RWPE2 (cell line): ENCODE measurements at places on chromosomes 4 and X.

DNA sequence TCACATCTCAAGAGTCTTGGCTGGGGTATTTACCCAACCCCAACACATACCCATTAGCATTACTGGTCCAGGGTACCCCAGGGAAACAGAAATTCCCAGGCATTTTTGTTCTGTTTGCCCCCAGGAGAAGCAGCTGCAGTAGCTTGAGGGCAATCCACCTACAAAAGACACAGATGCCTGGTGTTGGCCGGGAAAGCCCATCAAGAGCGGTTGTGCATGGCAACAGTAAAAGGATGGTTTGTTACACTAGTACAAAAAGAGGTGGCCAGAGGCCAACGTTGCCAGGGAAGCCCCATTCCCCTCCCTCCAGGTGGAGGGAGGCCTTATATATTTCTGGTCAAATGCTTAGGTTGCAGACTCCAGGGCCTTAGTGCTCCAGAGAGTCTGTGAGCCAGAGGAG lies 637.8 kb downstream of the BCOR start:
- no peak for DNase-seq

DNA sequence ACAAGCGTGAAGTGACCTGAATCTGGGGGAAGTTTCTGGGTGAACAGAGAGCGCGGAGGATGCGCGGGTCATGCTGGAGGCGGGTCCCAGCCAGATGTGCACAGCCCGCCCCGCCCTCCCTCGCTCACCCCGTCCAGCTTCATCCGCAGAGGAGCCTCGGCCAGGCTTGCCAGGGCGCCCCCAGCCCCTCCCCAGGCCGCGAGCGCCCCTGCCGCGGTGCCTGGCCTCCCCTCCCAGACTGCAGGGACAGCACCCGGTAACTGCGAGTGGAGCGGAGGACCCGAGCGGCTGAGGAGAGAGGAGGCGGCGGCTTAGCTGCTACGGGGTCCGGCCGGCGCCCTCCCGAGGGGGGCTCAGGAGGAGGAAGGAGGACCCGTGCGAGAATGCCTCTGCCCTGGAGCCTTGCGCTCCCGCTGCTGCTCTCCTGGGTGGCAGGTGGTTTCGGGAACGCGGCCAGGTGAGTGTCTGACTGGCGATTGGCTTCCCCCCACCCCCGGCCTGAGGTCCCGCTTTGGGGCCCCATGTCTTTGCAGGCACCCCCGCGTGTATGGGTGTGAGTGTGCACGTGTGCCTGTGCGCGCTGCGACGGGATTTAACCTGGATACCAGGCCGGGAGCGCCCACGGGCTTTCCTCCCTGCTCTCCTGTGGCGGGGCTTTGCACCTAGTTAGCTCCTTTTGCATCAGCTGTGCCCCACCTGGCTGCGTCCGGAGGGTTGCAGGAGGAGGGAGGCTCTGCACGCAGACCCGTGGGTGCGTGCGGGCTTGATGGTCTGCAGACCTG lies at the start of gene EGFL6:
Gene EGFL6 (plus strand): TSS at position 123 of the 782 bp plus-strand sequence. CDS start 261 bp downstream, at position 384.
- DNase-seq, result peak; percentile 24

- DNase-seq, result no peak
These were observed 1.6 kb downstream of the RCHY1 start for GRCh38 chr4:75512386-75513211.

DNA sequence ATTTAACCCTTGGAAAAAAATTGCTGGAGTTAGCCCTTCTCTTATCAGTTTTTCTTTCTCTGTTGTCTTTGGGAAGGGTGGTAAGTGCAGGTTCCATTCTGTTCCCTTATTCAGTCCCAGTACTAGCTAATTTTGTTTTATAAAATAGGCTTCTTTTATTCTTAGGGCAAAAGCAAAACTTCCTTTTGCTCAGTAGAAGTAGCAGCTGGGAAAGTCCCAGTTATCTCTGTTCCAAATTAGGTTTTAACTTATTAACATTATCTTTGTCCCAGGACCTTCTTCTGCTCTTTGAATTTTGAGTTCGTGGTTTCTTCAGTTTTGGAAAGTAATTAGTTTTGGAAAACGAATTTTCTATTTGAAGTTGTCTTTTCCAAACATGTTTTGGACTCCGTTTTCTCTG lies 61.1 kb downstream of the BANK1 start:
- DNase-seq, result no peak

DNA sequence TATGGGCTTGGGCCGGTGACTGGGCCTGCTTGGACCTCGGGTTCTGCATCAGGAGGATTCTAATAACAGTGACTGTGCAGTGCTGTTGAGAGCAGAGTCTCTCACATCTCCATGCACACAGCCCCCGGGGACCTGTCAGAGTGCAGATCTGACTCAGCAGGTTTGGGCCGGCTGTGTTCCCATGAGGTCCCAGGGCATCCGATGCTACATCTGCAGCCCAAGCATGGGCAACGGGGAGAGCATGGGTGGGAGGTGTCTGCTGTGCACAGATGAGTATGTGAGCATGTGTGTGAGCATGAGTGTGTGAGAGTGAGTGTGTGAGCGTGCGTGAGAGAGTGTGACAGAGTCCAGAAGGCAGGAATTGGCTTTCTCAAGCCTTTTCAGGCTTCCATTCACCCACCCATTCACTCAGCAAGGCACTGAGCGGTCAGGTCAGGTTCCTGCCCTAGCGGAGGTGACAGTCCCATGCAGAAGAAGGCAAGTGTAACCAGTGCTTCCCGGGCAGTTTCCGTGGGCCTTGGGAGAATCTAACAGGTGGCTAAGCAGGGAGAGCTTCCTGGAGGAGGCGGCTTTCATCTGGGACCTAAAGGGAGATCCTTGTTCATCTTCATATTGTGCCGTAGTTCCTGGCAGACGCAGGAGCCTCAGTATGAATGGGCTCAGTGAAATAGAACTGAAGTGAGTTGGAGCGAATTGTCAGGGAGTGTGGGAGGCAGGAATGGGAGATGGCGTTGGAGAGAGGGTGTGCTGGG lies 62.6 kb downstream of the SORCS2 start:
- DNase-seq, result peak; percentile 41

- DNase-seq, result no peak
These were observed 1.3 kb downstream of the SULT1E1 start for GRCh38 chr4:69858690-69859089.

- no peak for DNase-seq
These were observed 622.5 kb downstream of the ANKRD50 start for GRCh38 chr4:124090021-124090420.

GRCh38 chr4:80092847-80093246 lies 19.8 kb upstream of the ANTXR2 start:
- DNase-seq, result no peak

- DNase-seq, result peak; percentile 54
These were observed 159.3 kb downstream of the EPHA5 start for GRCh38 chr4:65510976-65511375.

- DNase-seq, result no peak
These were observed 52.0 kb downstream of the RELL1 start for GRCh38 chr4:37634180-37634579.

DNA sequence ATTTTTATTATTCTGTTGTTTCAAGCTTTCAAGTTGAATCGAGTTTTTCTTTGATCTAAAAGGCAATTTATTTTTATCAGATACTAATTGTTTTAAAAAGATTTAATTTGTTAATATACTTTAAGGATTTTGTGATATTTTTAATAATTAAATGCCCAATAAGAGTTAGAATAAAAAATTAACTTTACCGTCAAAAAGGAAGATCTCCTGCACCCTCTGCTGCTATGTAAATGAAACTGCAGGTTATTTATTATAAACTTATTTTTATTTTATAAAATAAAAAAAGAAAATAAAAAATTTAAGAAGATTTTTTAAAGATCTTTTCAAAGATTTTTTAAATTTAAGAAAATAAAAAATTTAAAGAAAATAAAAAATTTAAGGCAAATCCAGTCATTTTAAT lies 166.1 kb downstream of the CCSER1 start:
- DNase-seq, result no peak

DNA sequence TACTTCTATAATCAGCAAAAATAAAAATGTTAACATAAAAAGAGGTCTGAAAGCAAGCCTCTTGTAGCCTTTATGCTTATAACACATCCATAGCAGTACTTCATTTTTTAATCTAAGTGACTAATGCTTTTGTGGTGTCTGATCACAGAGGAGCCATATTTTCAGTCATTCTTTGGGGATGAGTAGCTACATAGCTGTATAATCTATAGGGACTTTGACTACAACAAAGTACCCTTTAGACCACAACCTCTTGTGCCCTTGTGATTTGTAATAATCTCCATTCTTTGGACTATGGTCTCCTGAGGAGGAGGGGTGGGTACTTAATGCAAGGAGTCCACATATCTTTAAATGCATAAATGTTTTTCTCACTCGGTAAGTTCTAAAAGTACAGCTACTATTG lies 9.6 kb downstream of the DRP2 start:
- DNase-seq, result no peak

GRCh38 chr4:154738426-154738825 lies 5.4 kb upstream of the LRAT start:
- peak; percentile 75 for DNase-seq

DNA sequence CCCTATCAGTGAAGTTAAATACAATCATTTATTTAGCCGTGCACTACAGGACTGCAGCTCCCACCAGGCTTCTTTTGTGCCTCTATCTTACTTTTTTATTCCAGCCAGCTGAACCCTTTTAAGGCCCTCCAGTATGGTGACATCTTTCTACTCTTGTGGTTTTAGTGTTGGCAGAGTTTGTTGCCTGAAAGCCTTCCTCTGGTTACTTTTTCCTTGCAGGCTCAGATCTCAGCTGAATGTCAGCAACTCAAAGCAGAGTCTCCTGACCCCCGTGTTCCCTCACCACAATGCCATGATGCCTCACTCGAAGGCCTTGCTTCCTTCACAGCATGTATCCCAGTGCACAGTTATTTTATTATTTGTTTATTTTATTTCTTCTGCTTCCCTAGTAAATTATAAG lies 818.9 kb upstream of the LCORL start:
- no peak for DNase-seq

DNA sequence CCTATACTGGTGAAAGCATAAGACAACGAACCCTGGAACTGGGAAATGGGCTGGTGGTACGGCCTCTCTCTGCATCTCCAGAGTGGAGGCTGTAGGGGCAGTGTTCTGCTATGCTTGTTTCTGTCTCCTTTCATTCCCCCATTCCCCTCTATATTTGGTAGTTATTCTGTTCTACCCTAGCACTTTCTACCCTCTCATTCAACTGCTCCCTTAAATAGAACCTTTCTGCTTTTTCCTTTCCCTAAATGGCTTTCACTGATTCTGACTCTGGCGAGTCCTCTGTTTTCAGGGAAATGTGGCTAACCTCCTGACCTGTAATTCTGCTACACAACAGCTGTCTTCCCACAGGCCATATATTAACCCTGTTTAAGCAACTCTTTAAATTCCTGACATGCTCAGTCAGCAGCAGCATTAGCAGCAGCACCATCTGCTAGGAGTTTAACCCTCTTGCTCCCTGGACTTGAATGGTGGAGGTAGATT lies 94.2 kb downstream of the CXCL13 start:
- no peak for DNase-seq
